Stimulated activated CD8-positive, alpha-beta memory T cell treated with anti-CD3 and anti-CD28 coated beads, Interleukin-7, amount 100 ng/mL, for 24 hours (primary cell): ENCODE measurements at places on chromosomes 3 and 15.

GRCh38 chr3:72682936-72683452 is 165.3 kb downstream of the SHQ1 start:
- DNase-seq, result no peak

GRCh38 chr3:168803536-168803935 is 707.8 kb upstream of the GOLIM4 start:
- no peak for DNase-seq

DNA sequence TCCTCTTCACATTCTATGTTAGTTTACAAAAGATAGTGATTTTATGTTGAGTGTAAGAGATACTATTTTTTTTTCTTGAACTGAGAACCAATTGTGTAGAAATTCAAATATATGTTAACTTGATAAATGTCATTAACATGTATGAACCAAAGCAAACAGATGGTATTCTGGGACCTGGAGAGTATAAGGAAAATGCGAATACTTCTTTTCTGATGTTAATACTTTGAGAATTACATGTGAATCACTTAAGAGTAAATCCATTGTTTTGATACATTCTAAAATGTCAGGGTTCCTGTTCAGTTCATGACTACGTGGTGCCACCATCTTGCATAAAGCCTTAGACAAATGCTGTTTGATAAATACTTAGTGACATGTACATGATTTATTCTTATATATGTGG is 541.3 kb downstream of the FGF12 start:
- no peak for DNase-seq

DNA sequence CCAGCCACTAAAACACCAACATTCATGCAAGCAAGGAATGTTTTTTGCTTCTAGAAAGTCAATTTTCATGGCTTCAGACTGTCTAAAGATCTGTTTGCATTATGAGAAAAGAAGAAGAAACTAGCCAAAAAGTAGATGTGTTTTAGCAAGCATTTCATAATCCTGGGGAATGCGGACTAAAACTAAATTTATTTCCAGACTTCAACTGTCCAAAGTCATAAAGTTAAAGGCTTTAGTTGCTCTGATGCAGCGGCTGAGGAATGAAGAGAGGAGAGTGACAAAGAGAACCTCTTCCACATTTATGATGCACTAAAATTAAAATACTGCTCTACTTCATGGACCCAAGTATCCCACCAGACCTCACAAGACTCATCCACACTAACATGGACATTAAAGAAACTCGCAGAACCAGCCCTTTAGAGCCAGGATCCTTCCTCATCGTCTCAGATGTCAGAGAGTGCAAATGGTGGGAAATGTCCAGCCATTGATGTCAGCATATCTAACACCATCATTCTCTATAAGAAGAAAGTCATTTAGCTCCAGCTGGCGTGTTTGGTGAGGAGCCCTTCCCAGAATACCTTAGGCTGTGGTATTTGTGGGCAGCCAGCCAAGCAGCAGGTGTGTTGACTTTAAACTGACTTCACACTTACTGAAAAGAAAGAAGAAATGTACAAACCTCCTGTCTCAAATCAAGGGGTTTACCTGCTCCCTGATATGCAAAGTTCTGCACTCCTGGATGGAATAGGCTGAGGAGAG is 17.4 kb downstream of the FYCO1 start:
- no peak for DNase-seq

GRCh38 chr3:9301091-9301490 is 51.6 kb upstream of the SRGAP3 start:
- no peak for DNase-seq

DNA sequence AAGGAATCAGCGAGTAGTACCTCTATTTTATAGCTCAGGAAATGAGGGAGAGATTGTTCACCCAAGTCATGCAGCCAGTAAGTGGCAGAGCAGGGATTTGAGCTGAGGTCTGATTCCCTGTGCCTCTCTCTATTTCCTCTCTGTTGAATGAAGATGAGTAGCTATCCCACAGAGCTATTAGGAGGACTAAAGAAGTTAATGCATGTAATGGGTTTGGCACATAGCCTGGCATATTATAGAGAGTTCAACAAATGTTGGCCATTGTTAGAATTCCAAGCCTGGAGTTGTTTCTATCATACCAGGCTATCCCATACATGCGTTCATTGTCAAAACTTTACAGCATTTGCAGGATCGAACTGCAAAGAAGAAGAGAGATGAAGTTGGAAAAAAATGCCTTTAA is 21.8 kb upstream of the KLHL6 start:
- DNase-seq, result no peak

DNA sequence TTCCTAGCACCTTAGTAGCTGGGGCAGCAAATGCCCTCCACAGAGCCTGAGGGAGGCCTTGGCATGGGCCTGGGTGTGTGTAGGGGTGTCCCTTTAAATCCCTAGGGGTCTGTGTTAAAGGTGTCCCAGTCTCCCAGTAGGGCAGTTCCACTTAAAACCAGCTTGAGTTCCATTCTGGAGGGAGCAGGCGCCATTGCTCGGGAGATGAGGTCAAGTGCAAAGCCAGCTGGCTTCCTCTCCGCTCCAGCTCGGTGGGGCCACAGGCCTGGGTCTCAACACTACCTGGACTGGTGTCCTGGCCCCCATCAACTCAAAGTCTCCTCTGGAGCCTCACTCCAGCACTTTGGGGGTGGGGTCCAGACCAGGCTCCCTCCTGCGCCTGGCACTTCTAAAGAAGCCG is 25.2 kb downstream of the FEM1B start:
- no peak for DNase-seq

- no peak for DNase-seq
These were observed 125.9 kb downstream of the MOBP start for GRCh38 chr3:39593341-39593740.

DNA sequence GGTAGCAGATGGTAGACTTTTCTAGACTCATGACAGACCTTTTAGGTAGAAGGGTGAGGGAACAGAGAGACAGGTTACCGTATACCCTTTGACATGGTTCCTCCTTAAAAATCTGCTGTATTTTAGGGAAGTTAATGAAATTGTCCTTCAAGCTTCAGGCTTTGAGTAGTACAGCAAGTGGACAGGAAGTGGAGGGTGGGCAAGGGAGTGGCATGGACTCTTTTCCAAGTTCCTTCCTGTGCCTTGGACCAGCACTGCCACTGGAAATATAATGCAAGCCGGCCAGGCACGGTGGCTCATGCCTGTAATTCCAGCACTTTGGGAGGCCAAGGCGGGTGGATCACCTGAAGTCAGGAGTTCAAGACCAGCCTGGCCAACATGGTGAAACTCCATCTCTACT is 156.1 kb upstream of the LRRFIP2 start:
- DNase-seq, result no peak

- no peak for DNase-seq
These were observed 157.6 kb downstream of the KLF13 start for GRCh38 chr15:31483986-31484951.

- no peak for DNase-seq
These were observed 499.5 kb downstream of the NTRK3 start for GRCh38 chr15:87757084-87757483.

DNA sequence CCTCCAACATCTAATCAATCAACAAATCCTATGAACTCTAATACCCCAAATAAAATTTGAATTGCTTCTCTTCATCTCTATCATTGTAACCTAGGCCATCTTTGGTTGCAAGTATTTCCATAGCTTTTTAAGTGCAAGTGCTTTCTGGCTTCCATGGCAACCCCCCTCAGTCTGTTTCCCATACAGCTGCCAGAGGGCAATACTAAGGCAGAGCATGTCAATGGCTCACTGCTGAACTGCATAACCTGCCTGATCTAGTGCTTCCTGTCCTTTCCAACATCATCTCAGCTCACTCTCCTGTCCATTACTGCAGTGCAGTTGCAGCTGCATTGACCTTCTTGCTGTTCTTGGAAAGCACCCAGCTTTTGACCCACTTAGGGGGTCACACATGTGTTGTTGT is 198.4 kb downstream of the WNT5A start:
- DNase-seq, result no peak
